Left cardiac atrium (tissue), 4 donors: ENCODE measurements at places on chromosomes 5 and 9. TPM values are rescaled to one million over a fixed set of nuclear protein-coding genes. Genes with fewer than 3 reads are reported as not detected.

IFNK gene
- total RNA-seq, result not detected

- peak; percentile 45 for DNase-seq
These were observed 48.9 kb downstream of the PFDN1 start for GRCh38 chr5:140253985-140254384.

- no peak for DNase-seq
These were observed 67.9 kb downstream of the XRCC4 start for GRCh38 chr5:83145241-83145640.

DNA sequence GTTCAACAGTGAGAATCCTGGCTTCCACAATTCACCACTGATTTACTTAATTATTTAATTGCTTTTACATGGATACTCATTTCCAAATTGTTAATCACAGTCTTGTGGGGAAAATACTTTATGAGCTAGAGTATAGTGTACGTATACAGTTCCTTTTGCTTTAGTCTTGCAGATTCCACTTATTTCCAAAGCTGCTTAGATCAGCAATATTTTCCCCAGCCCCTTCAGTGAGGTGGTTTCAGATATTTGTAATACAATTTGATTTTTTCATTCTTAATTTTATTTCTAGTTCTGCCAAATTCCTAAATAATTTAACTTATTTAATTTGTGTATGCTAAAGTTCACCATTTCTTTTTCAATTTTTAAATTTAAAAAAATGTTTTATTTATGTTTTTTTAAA, 40.3 kb upstream of the GABRA6 start:
- no peak for DNase-seq

DNA sequence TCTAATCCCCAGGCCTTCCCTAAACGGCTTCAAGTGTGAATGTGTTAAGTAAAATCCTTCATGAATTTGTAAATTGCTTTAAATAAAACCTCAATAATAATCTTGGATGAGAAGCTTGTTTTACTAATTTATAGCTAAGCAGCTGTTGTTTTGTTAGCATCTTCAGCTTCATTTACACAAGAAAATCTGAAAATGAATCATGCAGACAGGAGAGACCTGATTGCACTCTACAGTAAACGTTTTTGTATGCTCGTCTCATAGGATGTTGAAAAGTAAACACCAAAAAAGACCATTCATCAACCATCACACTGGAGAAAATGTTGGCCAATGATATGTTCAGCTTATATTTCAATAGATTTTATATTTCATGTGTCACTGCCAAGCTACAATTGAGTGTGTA, 40.4 kb upstream of the MAP3K1 start:
- no peak for DNase-seq

PCSK5 gene
- total RNA-seq, result 7.9 TPM

- peak; percentile 35 for DNase-seq
These were observed at the start of gene PDE8B for GRCh38 chr5:77210091-77210963. Gene PDE8B, plus strand, starts transcription at chr5:77210680. Its CDS starts 246 bp downstream, at chr5:77210926.
